ENCODE measurements at places on chromosomes 12 and 14. TPM values are rescaled to one million over a fixed set of nuclear protein-coding genes. Genes with fewer than 3 reads are reported as not detected.

The CLEC4C gene
- total RNA-seq: 2.4 TPM

The TTC8 gene
- 0.84 TPM for total RNA-seq

The LRRK2 gene
- total RNA-seq: 32.2 TPM

The CLEC1B gene
- not detected for total RNA-seq

DNA sequence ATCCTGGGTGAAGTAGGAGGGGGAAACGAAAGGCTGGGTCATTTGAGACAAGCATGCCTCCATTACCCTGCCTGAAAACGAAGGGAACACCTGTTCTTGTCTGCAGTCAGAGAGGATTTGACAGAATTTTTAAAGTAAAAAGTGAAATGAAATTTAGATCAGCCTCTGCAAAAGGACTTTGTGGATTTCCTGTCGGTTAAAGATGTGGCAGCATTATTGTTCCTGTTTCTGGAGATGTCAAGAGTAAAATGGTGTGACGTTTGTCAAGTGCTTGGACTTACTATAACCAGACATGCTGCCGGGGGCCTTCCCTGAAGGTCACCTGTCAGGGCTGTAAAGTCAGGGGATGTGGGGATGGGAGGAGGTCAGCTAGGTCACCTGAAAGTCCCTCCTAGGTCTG, 32.0 kb downstream of the NRXN3 start:
- H3K4me1 ChIP-seq: no peaks in the 10 kb centered on the region
- no peak for DNase-seq
- H3K36me3 ChIP-seq: no peaks in the 10 kb centered on the region
- H3K27ac ChIP-seq: no peak overlapping the region
- H3K27me3 ChIP-seq: no peaks in the 10 kb centered on the region

GRCh38 chr12:130764073-130764472, 48.0 kb upstream of the RIMBP2 start:
- no peak overlapping the region for H3K27ac ChIP-seq
- H3K27me3 ChIP-seq: no peaks in the 10 kb centered on the region
- DNase-seq: no peak
- no peaks in the 10 kb centered on the region for H3K4me1 ChIP-seq
- H3K4me3 ChIP-seq: no peak overlapping the region

GRCh38 chr14:29126865-29127264, 360.3 kb downstream of the FOXG1 start:
- H3K36me3 ChIP-seq: no peaks in the 10 kb centered on the region
- H3K4me3 ChIP-seq: no peak overlapping the region
- no peak for DNase-seq
- H3K27me3 ChIP-seq: no peaks in the 10 kb centered on the region
- no peaks in the 10 kb centered on the region for H3K4me1 ChIP-seq

- H3K4me3 ChIP-seq: no peak overlapping the region
- H3K36me3 ChIP-seq: no peaks in the 10 kb centered on the region
- no peak overlapping the region for H3K27ac ChIP-seq
These were observed 41.2 kb downstream of the DIO3 start for GRCh38 chr14:101602466-101602840.

Data from naive thymus-derived CD4-positive, alpha-beta T cell (primary cell).